ENCODE measurements at places on chromosomes 5 and 9. TPM values are rescaled to one million over a fixed set of nuclear protein-coding genes. Genes with fewer than 3 reads are reported as not detected.

Gene SUSD3
- total RNA-seq, result 8.6 TPM

Gene FAM81B
- not detected for total RNA-seq

Gene MYMK
- not detected for total RNA-seq

Gene MZB1
- not detected for total RNA-seq

Gene HAVCR2
- not detected for total RNA-seq

Gene SIT1
- not detected for total RNA-seq

Gene PKD2L2
- total RNA-seq, result not detected

Gene CENPK
- total RNA-seq, result 1.3 TPM

Gene NMUR2
- not detected for total RNA-seq

Gene GPRIN1
- 1.9 TPM for total RNA-seq

Gene SEC16A
- 46.1 TPM for total RNA-seq

Gene RIMOC1
- 33.7 TPM for total RNA-seq

Gene EGFLAM
- total RNA-seq, result 2.0 TPM

Measured in pericardium fibroblast (primary cell).